Subcutaneous preadipocyte (primary cell): ENCODE measurements at places on chromosomes 12 and 14. TPM values are rescaled to one million over a fixed set of nuclear protein-coding genes. Genes with fewer than 3 reads are reported as not detected.

The JPH4 gene
- not detected in 2 replicates for total RNA-seq

The R3HDM2 gene
- 14.7 and 26.4 TPM in 2 replicates for total RNA-seq

The ATF7 gene
- total RNA-seq = 9.2 and 11.0 TPM in 2 replicates

The NPFF gene
- total RNA-seq = not detected in 2 replicates

The CSRNP2 gene
- total RNA-seq = 12.5 and 15.4 TPM in 2 replicates

The GPRC5A gene
- 4.0 and 13.9 TPM in 2 replicates for total RNA-seq

The LALBA gene
- not detected in 2 replicates for total RNA-seq

The MMP17 gene
- 10.6 and 11.0 TPM in 2 replicates for total RNA-seq

The PZP gene
- total RNA-seq = not detected in 2 replicates

The KERA gene
- not detected in 2 replicates for total RNA-seq

The PRIMA1 gene
- not detected in 2 replicates for total RNA-seq

The OR4K14 gene
- total RNA-seq = not detected in 2 replicates

The DAO gene
- not detected in 2 replicates for total RNA-seq

The PLA2G1B gene
- total RNA-seq = not detected in 2 replicates

The FOXG1 gene
- total RNA-seq = under 0.01 and 0.20 TPM in 2 replicates

The COL2A1 gene
- total RNA-seq = not detected in 2 replicates

The PTPN6 gene
- total RNA-seq = not detected in 2 replicates

The IAPP gene
- total RNA-seq = not detected in 2 replicates

The TCP11L2 gene
- total RNA-seq = 15.2 and 22.0 TPM in 2 replicates

The BCL7A gene
- total RNA-seq = 1.8 and 5.7 TPM in 2 replicates

The RNF10 gene
- 103 and 107 TPM in 2 replicates for total RNA-seq

The ANKRD52 gene
- 12.9 and 15.1 TPM in 2 replicates for total RNA-seq

The EPYC gene
- not detected in 2 replicates for total RNA-seq

The CCDC177 gene
- total RNA-seq = not detected in 2 replicates

The FGF23 gene
- total RNA-seq = not detected in 2 replicates

The KLRC2 gene
- not detected in 2 replicates for total RNA-seq

The FAM90A1 gene
- 0.20 TPM in 1 of 2 replicates, not detected in the other for total RNA-seq

The KRT77 gene
- not detected in 2 replicates for total RNA-seq

The FOXN4 gene
- total RNA-seq = not detected in 2 replicates

The C12orf50 gene
- not detected in 2 replicates for total RNA-seq

The TEAD4 gene
- total RNA-seq = 16.9 and 22.7 TPM in 2 replicates

The CCDC175 gene
- total RNA-seq = not detected in 2 replicates

The TPH2 gene
- not detected in 2 replicates for total RNA-seq

The ADGRD1 gene
- total RNA-seq = 0.39 and 1.5 TPM in 2 replicates

The SLC6A15 gene
- 86.0 and 160 TPM in 2 replicates for total RNA-seq

The KCNK10 gene
- total RNA-seq = not detected in 2 replicates

The NDRG2 gene
- total RNA-seq = 1.1 TPM in 1 of 2 replicates, not detected in the other

The POTEG gene
- total RNA-seq = not detected in 2 replicates
